ENCODE measurements at places on chromosomes 2 and 18. TPM values are rescaled to one million over a fixed set of nuclear protein-coding genes. Genes with fewer than 3 reads are reported as not detected.

DNA sequence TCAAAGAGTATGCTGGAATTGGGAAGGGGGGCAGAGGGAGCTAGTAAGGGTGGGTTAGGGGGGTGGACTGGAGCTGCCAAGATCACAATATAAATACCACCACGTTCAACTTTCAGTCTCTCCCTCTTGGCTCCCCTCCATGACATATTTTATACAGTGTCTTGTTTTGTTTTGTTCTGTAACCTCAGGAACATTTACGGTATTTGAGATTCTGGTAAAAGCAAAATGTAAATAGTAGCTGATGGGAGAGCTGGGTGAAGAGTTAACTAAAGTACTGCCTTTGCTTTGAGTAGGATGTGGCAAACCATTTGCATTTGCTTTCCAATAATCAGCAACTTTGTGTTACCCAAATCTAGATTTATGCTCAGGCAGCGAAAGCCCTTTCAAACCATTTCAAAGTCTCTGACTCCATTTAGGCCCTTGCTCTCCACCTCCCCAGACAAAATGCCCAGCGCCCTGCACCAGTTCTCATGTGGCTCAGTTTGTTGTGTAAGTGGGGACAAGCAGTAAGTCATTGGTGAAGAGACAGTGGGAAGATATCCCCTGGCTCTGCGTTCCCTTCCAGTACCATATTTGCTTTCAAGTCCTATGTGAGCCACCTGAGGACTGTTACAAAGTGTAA is 17.4 kb downstream of the IRS1 start:
- no peak for DNase-seq

GRCh38 chr2:128219891-128220290 is 98.8 kb downstream of the HS6ST1 start:
- no peak for DNase-seq

- DNase-seq, result no peak
Observed at GRCh38 chr18:24421831-24422230, 4.6 kb upstream of the IMPACT start.

ORC2 gene
- 16.5 TPM for polyA plus RNA-seq

GRCh38 chr2:68861330-68861729 is 9.9 kb downstream of the BMP10 start:
- no peak for DNase-seq

DSG2 gene
- polyA plus RNA-seq, result 25.7 TPM

LYPD1 gene
- polyA plus RNA-seq, result 14.2 TPM

LOXHD1 gene
- polyA plus RNA-seq, result 0.09 TPM

RIT2 gene
- 0.16 TPM for polyA plus RNA-seq

RAB12 gene
- 60.0 TPM for polyA plus RNA-seq

DNA sequence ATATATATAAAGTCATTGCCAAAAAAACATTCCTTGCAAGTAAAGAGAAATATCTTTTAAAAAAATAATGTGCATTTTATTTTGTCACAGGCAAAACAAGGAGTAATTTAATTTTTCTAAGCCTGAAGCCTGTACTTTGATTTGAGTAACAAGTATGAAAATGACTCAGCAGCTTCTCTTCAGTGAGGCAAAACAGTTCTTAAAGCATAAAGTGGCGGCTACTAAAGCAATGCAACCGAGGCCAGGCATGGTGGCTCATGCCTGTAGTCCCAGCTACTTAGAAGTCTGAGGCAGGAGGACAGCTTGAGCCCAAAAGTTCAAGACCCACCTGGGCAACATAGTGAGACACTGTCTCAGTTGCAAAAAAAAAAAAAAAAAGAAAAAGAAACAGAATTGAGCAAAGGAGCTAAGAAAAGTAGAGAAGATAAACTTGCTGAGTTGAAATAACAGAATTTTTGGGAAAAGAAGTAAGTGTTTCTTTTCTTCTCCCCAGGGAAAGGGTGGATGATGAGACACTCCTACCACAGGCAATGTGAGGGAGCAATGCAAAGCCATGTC is 29.6 kb downstream of the DOK1 start:
- no peak for DNase-seq

NCKAP1 gene
- 36.8 TPM for polyA plus RNA-seq

TEX44 gene
- polyA plus RNA-seq, result 0.02 TPM

PTPRN gene
- polyA plus RNA-seq, result 0.41 TPM

IL1R2 gene
- 67.3 TPM for polyA plus RNA-seq

SERPINB11 gene
- polyA plus RNA-seq, result 0.23 TPM
